Retinal pigment epithelial cell (primary cell): ENCODE measurements at places on chromosomes 13 and 19.

DNA sequence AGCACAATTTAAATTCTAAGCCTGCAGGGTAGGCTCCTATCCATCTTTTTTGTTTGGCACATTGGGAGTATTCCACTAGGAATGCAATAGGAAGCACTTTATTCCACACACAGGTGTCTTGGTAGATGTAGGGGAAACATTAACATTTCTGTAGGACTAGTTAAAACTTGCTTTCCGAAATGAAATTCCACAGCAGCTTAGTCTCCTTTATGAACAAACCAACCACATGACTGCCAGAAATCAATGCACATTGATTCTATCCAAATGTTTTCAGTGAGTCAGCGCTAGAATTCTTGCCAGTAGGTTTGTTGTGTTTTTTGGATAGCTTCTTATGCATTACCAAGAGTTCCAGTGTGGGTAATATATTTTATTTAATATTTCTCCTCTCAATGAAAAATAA lies 207.9 kb upstream of the CSNK1A1L start:
- peak; percentile 71 for DNase-seq

- no peak for DNase-seq
Measured at GRCh38 chr19:2040647-2041432, 10.2 kb downstream of the MKNK2 start.

GRCh38 chr19:46838160-46838559 lies 12.5 kb downstream of the AP2S1 start:
- DNase-seq = no peak

DNA sequence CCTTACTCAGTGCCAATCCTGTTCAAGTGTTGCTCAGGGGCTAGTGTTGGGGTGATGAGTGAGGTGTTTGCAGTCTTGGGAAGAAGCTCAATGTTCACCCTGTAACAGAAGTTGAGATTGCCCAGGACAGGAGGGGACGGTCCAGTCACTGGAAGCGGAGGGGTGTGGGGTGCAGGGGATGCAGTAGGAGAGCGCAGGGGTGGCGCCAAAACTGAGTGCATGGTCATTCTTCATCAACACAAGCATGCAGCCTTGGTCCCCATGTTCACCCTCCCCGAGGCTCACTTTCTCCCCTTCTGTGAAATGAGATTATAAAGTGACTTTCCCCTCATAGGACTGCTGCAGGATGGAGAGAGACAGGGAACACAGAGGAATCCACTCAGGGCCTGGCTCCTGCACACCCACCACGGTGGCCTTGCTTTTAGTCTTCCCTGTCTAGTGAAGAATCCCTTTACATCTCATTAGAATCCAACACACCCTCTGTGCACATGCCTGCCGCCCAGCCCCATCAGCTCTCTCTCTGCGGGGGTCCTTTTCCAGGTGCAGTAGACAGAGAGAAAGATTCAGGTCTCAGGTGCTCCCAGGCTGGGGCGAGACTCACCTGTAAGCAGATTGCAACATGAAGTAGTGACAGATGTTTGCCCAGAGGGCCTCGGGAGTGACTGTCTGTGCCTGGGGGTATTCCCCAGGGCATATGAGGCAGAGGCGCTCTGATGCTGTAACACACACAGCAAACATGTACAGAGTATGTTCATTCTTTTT lies 93.2 kb downstream of the TSHZ3 start:
- DNase-seq = no peak

- no peak for DNase-seq
Measured at GRCh38 chr19:18741124-18742121, 49.7 kb downstream of the COMP start.

GRCh38 chr13:80360453-80360800 lies 19.5 kb upstream of the SPRY2 start:
- DNase-seq = no peak

GRCh38 chr13:41401366-41401765 lies 56.0 kb upstream of the RGCC start:
- no peak for DNase-seq

DNA sequence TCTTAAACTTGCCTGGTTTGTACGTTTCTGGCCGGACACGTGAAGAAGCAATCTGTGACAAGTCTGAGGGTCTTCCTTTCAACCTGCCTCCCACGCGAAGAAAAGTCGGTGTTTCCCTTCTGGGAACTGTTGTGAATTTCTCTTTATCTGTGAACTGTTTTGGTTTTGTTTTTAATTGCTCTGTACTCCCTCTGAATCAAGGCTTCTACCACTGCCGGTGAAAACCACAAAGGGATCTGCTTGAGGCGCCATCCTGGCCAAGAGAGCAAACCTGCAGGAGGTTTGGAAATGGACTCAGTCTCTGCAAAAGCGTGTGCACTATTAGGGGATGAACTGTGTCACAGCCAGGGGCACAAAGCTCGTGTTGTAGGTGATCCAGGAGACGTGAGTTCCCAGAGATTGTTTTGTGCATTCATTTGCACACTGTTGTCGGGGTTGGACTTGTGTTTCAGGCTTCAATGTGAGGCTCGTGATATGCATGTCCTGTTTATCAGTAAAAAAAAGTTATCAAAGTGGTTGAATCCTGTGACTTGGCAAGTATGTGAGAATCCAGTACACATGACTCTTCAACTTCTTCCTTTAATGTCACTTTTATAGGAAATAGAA lies 9.7 kb downstream of the SIGLEC8 start:
- no peak for DNase-seq

GRCh38 chr19:1861599-1862031 lies 1.8 kb downstream of the KLF16 start:
- no peak for DNase-seq

GRCh38 chr19:47541518-47541917 lies 26.7 kb upstream of the NAPA start:
- DNase-seq = no peak

GRCh38 chr13:52810011-52810410 lies 38.4 kb downstream of the PCDH8 start:
- DNase-seq = no peak

DNA sequence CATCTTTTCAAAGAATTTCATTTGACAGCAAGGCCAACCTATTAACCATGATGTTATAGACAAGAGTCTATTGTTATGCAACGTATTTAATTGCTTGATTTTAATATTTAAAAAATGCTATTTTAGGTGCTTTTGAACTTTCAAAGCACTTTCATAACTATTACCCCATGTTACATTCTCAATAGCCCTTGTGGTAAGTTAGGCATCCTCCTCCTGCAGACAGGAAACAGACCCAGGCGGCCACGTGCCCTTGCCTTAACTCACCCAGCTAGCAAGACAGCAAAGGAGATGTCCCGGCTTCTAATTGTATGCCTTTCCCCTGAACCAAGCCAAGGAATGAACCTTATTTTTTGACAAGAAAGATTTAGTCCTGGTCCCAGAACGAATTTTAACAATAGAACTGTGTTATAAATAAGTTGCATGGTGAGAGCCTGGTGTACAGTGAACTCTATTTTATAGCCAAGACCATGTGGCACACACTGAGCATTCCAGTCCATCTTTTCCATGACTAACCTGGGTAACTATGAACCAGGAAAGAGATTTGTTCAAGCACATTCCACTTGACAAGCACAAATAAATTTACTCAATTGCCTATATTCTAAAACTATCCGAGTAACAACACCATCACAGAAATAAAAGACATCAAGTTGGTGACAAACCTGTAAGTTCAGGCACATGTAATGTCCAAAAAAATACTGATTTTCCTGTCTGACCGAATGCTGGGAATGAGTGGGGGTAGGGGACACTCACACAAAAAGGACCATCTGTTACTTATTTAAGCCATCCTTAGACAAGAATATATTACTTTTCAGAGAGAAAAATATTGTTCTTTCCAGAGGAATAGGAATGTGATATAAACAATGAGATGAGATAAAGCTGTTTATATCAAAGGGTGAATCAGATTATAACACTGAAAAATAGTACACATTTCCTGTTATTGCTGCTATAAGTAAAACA lies 163.0 kb downstream of the EFNB2 start:
- no peak for DNase-seq

DNA sequence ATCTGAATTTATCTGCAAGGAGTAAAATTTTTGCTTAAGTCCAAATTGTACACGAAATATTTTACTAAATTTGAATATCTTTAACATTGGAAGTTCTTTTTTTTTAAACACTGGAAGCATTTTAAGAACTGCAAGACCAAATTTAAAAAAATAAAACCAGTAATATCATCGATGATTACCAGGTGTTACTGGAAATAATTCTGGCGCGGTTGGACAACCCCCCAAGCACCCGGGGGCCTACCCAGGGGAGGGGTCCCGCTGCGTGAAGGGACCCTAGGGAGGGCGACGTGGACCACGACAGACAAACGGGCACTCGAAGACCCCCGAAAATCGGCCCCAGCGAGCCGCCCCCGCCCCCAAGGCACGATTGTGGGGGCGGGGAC lies 12.6 kb upstream of the JSRP1 start:
- DNase-seq = no peak

- no peak for DNase-seq
Measured at GRCh38 chr13:74023484-74023883, 110.7 kb downstream of the KLF12 start.

DNA sequence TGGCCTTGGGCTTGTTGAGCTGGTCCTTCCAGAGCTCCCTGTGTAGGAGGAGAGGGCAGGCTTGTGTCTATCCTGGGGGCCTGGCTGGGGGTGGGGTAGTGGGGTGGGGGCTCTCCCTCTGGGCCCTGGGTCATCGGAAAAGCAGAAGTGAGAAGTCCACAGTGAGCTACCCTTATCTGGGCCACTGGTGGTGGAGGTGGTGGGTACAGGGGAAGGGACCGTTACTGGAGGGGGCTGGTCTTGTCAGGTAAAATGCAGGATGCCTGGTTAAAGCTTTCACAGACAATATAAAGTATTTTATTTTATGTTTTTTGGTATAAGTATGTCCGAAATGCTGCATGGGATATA lies 342 bp upstream of the SIGLEC10 start:
- DNase-seq = no peak

- DNase-seq = peak; percentile 21
Measured at GRCh38 chr13:82447416-82448077, 1434.7 kb downstream of the SLITRK1 start.

DNA sequence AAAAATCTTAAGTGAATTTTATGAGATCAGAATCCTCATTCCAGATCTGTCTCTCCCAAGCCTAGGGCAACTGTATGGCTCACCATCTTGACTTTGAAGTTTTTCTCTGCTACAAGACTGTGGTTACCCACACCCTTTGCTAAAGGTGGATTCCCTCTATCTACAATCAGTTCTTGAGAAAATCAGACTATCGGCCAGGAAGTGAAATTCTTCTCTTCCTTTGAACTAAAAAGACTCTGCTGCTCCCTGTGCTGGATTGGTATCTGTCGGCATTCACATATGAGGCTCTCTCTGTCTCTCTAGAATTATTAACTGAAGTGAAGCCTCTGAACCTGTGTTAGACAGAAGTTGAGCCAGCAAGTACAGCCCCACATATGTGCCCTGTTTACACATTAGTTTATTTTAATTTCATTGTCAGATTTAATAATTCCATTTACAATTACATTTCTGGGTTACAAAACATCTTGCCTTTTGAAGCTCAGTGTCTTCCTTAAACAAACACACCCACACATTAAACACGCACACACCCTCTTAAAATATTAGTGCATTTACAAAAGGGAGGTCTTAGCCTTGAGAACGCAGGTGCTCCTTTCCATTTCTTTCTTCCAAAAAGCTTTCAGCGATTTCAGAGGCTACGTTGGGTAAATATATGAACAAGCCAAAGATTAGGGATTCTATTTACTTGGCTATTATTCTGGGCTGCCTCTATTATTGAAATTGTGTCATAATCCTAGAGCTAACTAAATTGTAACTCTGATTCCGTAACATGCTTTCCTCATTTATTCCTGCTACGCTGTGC lies 145.7 kb downstream of the MIPEP start:
- DNase-seq = no peak

DNA sequence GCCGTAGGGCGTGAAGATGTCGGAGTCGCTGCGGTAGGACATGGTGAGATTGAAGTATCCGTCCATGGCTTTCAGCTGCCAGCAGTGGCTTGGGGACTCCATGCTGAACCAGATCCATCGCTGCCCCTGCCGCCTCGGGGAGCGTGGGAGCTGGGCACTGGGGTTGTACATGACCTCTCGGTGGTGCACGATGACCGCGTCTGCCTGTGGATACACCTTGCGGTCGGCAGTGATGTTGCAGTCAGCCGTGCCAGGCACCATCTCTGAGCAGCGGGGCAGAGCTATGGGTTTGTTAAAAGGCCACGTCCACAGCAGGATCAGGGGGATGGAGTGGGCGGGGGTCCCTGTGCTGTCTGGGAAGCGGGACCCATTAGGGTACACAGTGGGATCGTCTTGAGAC lies 7.4 kb downstream of the FUT6 start:
- no peak for DNase-seq

- DNase-seq = peak; percentile 54
Measured at GRCh38 chr13:71758828-71759227, 108.2 kb downstream of the DACH1 start.

GRCh38 chr13:50124536-50125303 lies 109.5 kb downstream of the KCNRG start:
- peak; percentile 22 for DNase-seq

- DNase-seq = peak; percentile 80
Measured at GRCh38 chr13:59447846-59448620, 715.7 kb downstream of the DIAPH3 start.

- DNase-seq = no peak
Measured at GRCh38 chr13:75986818-75987217, 350.7 kb downstream of the LMO7 start.

DNA sequence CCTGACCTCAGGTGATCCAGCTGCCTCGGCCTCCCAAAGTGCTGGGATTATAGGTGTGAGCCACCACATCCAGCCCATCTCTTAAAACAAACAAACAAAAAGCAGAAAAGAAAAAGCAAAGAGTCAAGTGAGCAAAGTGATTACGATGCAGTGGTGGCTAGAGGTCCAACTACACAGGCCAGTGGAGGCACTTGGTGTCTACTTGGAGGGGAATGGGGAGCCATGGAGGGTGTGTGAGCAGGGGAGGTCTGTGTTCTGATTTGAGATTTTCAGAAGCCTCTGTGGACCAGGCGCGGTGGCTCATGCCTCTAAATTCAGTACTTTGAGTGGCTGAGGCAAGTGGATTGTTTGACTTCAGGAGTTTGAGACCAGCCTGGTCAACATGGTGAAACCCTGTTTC lies 6.6 kb downstream of the COLGALT1 start:
- DNase-seq = no peak

DNA sequence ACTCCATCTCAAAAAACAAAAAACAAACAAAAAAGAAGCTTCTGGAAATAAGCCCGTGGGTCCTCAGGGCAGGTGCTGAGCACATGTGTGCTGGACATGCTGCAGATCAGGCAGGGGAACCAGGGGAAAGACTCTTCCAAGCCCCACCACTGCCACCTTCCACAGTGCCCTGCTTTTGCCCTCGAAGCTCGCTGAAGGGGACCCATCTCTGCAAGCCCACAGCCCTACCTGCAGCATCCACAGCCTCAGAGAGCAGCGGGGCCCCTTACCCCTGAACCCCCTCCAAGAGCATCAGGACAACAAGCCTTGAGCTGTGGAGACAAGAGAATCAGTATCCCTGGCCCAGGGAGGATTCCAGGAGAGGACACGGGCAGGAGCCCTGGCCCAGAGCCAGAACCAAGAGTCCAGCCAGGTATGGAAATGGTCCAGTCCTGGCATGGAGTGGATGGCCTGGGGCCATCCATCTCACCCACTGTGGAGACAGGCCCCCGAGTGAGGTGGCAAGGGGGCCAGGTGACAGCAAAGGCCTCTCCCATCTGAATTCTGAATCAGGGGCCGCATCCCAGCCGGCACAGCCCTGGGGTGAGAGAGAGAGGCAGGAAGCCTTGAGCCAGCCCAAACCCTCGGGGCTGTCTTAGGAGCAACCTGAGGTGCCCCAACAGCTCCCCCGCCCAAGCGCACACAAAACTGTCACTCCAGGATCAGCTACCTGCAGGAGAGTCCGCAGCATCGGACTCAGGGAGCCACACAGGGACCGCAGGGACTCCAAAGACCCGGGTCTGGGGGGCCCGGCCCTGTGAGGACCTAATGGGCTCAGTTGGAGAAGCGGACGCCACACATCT lies 51.8 kb upstream of the TPM4 start:
- no peak for DNase-seq
